ENCODE measurements at places on chromosomes 7 and 10.

- DNase-seq: no peak
Observed at GRCh38 chr7:92095380-92095779, 38.9 kb downstream of the CYP51A1 start.

DNA sequence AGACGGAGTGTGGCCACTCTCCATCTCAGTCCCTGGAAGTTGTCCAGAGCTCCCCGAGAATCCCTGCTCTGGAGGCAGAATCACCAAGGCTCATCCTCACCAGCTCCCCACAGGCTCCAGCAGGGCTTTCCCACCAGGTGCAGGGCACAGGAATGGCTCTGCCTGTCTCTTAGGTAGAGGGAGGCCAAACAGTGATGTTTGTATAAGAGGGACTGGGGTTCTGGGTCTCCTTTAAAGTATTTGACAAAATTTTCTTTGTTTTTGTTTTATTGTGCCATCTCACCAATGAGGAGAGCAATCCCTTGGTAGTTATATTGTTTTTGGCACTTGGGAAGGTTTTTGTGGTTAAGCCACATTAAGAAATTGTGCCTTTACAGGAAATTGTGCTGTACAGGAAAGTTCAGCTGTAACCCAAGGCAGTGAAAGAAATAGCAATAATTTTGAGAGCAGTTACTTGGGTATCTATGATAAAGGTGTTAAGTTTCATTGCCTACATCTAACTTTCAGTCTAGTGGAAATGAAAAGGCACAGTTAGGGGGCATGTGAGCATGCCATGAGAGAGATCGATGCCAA is 219.3 kb upstream of the PRSS58 start:
- no peak for DNase-seq

DNA sequence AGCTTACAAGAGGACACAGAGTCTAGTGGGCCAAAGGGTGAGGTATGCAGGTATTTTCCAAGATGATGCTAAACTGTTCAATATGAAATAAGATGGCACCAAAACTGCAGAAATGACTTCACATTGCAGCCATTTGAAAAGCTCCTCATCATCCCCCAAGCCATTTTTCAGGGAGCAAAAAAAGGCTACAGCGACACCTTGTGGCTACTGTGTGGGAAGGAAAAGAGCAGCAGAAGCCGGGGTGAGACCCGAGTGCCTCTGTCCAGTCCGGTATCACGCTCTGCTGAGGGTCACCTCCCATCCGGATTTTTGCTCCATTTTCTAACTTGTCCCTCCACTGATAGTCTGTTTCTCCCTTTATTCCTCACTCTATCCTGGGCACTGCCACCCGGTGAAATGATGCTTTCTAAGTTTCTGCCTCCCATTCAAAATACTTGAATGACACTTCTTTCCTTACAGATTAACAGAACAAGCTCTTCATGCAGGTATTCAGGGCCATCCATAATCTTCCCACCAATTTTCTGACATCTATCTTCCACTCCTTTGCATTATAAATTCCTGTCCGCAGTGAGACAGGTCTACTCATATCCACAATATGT is 220.2 kb downstream of the DGKI start:
- no peak for DNase-seq

DNA sequence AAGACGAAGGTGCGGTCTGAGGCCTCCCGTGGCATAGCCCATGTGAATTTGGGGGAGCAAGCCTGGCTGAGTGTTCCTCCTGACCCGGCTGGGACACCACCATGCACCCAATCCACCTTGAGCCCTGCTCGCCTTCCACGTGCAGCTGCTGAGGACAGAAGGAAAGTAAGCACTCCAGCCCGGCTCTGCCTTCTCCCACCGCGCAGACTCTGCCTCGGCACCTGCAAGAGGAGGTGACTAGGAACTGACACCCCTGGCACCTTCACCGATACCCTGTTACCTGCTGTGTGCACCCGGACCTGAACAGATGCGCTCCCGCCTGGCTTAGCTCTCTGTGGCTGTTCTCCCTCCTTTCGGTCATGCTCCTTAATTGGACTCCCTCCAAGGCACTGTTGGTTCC is 57.0 kb upstream of the OPN4 start:
- no peak for DNase-seq

DNA sequence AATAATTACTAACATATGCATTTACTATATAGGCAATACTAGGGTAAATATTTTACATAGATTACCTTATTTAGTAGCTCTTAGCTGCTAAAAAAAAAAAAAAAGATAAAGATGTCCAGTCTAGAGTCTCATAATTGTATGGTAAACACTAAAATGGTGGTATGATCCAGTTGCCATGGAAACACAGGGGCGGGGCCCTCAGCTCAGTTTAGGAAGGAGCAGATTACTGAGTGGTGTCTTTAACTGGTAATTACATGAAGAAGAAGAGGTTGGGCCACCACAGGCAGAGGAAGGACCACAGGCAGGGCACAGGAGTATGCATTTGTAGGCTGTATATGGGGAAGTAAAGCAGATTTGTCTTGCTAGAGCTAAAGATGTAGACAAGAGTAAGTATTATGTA is 43.7 kb downstream of the ITGB8 start:
- DNase-seq: no peak

DNA sequence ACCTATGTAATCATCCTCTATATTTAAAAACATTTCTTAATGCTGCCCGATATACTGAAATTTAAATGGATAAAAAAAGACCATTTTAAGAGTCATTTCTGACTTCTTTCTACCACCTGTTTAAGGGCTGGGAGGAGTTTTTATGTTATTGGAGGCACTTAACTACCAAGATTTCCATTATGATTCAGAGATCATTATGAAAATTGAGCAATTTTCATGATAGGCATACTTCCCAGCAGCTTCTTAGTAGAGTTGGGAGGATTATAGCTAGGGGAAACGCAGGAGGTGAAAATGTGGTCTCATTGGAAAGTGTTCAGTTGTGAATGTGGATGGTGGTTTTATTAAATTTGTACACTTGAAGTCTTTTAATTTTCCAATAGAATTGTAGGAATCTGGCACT is 28.4 kb upstream of the FAM204A start:
- DNase-seq: no peak

DNA sequence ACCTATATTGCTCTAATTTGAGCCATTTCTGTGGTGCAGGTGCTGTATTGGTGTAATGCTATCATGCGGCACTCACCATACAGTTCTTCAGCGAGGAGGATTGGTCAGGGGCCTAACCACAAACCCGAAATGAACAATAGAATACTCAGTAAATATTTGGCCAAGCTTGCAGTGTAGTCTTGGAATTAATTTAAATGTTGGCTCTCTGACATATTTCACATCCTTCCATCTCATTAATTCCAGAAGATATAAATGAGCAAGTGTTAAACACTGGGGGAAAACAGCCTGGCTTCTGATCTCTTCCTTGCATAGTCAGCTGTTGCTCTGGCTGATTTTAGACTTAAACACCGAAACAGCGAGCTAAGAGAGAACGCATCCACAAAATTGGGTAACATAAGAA is 663.1 kb upstream of the GHITM start:
- DNase-seq: no peak

DNA sequence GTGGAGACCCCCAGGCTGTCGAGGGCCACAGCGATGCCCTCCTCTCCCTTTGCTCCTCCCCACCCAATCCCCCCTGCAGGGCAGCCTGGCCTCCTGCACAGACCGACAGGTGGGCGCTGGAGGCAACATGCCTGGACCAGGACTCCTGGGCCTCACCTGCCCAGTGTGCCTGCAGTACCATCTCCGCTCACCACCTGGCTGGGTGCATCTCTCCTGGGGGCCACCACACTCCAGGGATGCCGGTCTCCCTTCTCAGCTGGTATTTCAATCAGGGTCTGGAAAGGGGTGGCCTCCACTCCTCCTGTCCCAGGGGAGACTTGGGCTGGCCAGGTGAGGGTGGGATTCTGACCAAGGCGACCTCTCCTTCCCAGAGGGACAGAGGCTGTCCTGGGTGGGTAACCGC is 17.2 kb upstream of the CFAP46 start:
- no peak for DNase-seq

- no peak for DNase-seq
Observed at GRCh38 chr10:70762441-70763175, 22.6 kb downstream of the TBATA start.
